ENCODE measurements at places on chromosomes 4 and X.

- no peak for DNase-seq
Observed at GRCh38 chrX:10050481-10050880, 83.3 kb downstream of the CLDN34 start.

DNA sequence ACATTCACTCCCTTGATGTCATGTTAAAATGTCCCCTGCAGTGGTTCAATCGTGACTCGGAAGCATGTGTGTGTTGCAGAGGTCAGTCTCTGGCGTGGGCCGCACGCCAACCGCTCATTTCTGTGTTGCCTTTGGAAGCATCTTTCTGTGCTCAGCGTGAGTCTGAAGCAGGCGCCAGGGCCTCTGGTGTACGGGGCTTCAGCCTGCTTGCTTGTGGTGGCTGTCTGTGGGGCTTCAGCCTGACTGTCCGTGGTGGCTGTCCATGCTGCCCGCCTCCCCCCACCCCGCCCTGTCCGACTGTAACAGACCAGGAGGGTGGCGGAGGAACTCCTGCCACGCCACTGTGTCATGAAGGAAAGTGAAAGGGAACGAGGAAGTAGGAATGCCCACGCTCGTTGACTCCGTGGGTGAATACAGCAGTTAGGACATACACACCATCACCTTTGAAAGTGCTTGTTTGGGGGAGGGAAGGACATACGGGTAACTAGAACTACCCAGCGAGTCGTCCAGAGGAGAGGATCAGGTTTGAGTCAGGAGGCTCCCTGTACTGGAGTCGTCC, 14.7 kb upstream of the CLCN4 start:
- DNase-seq: no peak

DNA sequence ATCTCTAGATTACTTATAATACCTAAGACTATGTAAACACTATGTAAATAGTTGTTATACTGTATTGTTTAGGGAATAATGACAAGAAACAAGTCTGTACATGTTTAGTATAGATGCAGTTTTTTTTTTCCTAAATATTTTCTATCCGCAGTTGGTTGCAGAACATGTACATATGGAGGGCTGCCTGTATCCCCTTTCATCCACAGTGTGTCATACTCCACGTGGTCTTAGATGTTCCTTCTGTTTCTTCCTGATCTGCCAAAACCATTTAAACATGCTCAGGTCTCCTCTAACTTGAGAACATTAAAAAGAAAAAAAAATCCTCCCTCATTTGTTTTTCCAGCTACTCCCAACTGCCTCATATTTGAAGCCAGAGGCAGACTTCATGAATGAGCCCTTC, 14.0 kb downstream of the OCIAD1 start:
- DNase-seq: no peak

DNA sequence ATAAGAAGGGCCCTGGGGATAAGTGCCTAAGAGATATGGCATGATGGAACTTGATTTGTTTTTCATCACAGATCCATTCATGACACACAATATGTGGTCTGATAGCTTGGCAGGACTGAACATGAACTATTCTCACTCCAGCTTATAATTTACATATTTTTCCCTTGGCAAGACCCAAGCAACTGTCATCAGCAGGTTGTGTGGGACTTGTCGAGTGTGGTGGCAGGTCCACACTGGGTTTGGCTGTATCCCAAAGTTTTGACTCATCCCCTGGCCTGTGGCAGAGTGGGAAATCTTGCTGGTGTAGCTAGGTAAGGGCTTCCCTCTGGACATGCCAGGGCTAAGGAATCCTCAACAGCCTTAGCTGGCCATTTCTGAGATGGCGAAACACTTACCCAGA, 81.0 kb upstream of the STIM2 start:
- no peak for DNase-seq

DNA sequence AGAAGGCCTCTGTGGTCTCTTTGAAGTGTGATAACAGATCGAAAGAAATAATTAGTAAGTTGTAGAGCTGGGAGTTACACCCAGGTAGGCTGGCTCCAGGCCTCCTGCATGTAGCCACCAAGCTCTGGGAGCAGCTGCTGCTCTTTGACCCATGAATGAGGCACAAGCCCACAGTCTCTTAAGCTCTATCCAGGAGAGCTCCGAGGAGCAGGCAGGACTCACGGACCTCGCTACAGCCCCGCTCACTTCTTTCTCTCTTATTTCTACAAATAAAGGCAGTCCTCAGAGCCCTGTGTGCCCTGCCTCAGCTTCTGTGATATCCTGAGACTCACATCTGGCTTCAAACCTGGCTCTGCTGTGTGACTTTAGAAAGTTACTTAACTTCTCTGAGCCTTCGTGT, 86.9 kb downstream of the EVC start:
- DNase-seq: no peak

- DNase-seq: no peak
Observed at GRCh38 chr4:10085386-10085785, 31.2 kb downstream of the WDR1 start.

- DNase-seq: no peak
Observed at GRCh38 chr4:45920861-45921260, 203.0 kb downstream of the GABRG1 start.

DNA sequence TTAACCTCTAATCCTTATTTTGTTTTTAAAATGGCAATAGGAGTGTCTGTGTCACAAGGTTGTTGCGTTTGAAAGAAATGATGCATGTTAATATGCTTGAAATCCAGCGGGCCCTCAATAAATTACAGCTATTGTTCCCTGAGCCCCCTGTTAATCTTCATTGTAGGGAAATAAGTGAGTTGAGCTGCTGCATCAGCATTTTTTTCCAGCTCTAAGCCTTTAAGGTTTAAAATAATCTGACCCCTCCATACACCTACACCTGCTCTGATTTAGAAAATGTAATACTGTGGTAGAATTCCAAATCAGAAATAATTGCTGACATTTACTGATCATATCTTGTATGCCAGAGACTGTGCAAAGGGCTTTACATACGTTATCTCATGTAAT, 2.6 kb upstream of the MSMO1 start:
- no peak for DNase-seq

DNA sequence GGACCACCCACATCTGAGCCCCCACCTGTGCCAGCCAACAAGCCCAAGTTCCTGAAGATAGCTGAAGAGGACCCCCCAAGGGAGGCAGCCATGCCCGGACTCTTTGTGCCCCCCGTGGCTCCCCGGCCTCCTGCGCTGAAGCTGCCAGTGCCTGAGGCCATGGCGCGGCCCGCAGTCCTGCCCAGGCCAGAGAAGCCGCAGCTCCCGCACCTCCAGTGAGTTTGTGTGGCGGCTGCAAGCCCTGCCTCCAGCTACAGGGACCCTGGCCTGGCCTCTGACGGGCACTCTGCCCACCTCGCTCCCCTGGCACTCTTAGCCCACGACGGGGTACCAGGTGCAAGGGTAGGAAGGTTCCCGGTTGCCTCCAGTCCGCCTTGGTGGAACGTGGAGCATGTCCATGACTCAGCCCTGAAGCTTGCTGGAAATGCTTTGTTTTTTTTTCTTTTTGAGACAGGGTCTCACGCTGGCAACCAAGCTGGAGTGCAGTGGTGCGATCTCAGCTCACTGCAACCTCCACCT, 13.7 kb upstream of the ADD1 start:
- DNase-seq: no peak

DNA sequence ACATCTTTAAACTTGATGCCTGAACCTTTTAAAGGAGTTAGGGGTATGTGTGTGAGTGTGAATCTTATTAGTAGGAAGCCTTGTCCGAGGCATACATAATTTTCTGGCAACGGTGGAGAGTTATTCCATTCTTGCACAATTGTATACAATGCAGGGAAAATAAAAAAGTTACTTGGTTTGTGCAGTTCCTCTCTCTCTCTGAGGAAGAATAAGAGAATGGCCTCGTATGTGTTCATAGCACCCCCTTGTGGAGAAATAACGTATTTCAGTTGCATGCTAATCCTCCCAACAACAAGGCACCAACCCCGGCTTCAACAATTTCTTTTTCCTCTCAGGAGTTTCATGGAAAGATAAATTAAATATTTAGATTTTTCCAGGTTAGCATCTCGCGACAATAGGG, 33.7 kb upstream of the FGF13 start:
- no peak for DNase-seq

GRCh38 chrX:7190157-7190556, 42.2 kb upstream of the PUDP start:
- DNase-seq: no peak

DNA sequence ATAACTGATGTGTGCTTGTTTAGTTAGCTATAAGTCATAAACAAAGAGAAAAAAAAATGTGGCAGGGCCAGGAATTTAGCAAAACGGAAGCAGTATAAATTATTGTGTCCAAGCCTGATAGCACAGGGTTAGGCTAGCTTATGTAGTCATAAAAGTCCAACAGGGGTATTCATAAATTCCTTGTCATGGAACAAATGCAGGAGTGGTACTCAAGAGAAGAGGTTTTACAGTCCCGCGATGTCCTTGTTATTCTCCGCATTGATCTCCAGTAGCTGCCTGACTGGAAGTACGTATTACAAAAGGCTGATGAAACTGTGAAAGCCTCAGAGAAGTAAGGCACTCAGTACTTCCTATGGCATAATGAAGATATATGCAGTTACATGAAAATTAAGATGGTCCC, 336.9 kb upstream of the TRAM1L1 start:
- no peak for DNase-seq

DNA sequence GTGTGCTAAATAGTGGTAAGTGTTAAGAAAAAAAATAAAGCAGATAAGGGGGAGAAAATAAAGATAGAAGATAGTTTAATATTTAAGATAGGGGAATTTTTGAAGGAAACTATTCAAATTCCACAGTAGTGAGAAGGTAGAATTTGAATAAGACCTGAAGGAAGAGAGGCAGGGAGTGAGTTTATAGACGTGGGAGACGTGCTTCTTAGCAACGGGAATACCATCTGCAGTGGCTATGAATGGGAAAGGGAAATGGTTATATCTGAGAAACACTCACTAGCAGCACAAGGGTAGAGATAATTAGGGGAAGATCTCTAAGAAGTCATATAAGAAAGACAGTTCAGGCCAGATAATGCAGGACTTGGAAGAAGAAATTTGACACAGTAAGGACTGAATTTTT, 854.5 kb upstream of the EPHA5 start:
- DNase-seq: no peak

DNA sequence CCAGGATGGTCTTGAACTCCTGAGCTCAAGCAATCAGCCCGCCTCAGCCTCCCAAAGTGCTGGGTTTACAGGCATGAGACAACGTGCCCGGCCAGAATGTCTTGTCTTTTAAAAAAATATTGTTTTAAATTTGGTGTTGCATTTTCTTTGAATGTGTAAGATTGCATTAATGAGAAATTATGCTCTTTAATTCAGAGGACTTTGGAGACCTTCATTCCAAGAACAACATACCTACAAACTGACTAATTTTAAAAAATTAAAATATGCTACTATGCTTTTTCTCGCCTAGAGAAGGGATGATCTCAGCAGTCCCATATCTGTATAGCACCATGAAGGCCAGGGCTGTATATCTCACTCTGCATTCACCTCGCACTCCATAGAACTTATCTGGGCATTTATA, 204.3 kb upstream of the SLC7A11 start:
- DNase-seq: no peak

GRCh38 chrX:147917700-147918695, 6.3 kb downstream of the FMR1 start:
- DNase-seq: no peak

DNA sequence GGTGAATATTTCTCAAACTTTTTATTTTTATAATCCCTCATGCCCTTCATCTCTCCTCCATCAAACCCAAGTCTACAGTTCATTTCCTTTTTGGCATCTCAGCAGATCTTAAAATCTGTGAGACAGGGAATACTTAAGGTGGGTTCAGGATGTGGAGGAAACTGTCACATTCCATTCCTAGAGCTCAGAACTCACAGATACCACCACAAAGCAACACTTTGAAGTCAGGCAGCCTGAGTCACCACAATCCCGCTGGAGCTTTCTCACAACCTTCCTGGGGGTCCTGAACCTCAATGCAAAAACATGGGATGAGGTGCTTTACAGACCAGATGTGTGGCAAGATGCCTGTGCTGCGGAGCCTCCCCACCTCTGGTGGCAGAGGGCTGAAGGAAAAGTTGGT, 63.2 kb downstream of the HHIP start:
- DNase-seq: no peak

GRCh38 chrX:129719931-129720530, 18.7 kb upstream of the XPNPEP2 start:
- no peak for DNase-seq

DNA sequence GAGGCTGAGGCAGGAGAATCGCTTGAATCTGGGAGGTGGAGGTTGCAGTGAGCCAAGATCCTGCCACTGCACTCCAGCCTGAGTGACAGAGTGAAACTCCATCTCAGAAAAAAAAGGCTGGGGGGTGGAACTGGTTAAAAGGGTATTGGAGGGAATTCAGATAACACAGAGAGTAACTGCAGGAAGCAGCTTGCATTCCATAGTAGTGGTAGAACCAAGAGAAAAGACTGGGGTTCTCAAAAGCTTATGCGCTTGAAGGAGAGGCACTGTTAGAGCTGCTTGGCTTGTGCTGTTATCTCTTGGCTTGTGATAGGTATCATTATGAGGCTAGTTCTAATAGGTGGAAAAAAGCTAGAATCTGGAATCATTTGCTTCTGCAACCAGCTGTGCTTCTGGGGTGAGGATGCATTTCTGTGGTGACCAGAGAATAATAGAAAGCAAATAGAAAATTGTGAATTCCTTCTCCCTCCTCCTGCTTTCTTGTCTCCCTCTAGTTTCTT, 91.2 kb upstream of the ELOVL6 start:
- no peak for DNase-seq

DNA sequence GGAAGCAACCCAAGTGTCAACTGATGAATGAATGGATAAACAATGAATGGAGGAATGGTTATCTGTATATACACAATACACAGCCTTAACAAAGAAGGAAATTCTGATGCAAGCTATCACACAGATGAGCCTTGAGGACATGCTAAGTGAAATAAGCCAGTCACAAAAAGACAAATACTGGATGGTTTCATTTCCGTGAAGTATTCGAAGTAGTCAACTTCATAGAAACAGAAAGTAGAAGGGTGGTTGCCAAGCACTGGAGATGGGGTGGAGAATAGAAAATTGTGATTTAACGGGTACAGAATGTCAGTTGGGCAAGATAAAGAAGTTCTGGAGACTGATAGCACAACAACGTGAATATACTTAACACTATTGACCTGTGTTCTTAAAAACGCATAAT, 28.2 kb downstream of the CENPU start:
- no peak for DNase-seq

- no peak for DNase-seq
Observed at GRCh38 chrX:65035446-65035770, 59.2 kb upstream of the ZC4H2 start.

DNA sequence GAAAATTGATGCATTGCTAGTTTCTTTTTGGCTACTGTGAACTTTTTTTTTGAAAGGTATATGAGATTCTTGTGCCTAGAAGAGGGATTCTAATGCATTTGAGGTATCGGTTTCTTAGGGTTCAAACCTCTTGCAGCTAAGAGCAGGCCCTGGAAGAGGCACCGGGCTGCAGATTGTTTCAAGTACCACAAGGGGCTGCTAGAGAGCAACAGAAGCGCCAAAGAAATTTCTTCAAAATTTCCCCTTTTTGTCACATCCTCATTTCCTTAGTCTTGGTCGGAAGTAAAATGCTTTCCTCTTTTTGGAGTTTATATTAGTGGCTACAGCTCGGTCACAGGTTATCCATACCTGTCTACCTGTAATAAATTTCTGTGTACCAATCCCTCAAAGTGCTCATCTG, 89.8 kb downstream of the PDGFRA start:
- no peak for DNase-seq

GRCh38 chrX:15384304-15384703, at the start of gene VEGFD:
VEGFD (minus strand) TSS chrX:15384413; CDS start chrX:15383946, 467 bp downstream.
- DNase-seq: no peak
